ENCODE measurements at places on chromosomes 16 and 17.

GRCh38 chr16:86455116-86455515 is 55.2 kb upstream of the FOXF1 start:
- DNase-seq: no peak

- DNase-seq: no peak
Measured at GRCh38 chr16:12509121-12509520, 294.6 kb downstream of the CPPED1 start.

DNA sequence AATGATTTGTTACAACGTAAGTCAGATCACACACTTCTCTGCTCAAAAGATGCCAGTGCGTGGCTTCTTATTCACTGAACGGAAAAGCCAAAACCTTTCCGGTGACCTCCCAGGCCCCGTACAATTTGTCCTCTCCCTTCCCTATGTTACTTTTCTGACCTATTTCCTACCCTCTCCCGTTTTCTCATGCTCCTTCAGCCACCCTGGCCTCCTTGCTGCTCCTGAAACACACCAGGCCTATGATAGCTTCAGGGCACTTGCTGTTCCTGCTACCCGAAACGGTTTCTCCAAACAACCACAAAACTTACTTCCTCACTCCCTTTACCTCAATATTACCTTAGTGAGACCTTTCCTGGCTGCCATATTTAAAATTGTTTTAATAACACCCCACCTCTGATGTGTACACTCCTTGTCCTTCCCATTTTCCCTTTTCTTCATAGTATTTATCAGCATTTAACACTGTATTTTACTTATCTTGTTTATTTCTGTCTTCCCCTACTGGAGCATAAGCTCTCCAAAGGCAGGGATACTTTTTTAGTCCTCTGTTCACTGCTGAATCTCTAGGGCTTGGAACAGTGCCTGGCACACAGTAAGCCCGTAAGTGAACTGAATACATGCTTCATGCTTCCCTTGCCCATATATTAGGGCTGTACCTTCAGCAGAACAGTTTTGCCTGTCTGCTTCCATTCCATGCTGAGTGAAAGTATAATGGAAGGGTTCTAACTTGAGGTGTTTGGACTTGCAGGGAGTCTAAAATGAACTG is 10.9 kb upstream of the ARL2BP start:
- DNase-seq: no peak

DNA sequence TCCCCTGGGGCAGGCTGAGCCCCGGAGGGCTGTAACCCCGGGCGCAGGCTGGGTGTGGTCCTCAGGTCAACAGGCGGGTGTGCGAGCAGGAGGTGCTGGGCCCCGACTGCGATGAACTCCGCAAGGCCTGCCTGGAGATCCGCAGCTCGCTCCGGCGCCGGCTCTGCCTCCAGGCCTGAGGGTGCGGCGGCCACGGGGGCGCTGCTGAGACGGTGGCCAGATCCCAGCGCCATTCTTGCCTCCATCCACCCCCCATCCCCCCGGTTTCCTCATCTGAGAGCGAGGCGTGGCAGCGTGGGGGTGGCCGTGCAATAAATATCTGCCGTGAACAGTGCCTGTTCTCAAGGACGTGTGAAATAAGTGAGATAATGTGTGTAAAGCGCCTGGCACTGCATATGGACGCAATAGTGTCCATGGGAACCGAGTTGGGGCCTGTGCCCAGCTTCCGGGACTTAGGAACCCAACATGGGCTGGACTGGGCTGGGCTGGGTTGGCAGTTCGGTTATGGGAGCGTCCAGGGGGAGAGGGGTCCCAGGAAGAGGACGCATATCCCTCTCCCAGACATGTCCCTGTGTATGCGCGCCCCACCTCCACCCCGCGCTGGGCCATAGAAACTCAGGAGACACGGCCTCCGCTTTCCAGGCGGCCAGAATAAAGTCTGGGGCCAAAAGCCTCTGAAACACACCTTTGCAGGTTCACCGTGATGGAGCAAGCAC is 15.0 kb downstream of the ZNF213 start:
- peak; percentile 41 for DNase-seq

DNA sequence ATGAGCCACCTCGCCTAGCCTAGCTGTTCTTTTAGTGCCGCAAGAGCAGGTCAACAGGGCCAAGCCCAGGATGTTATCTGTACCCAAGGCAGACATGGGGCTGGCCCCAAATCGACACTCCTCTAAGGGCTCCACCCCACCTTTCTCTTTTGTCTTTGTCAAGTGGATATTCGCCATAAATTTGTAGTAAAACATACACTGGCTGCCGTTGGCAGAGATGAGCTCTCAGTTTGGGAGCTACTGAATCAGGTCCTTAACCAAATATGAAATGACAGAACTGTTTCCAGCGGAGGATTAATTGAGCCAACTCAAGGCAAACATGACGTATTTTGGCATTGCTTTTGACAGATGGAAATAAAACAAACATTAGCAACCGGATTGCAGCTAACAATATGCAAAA is 556.9 kb upstream of the CDH5 start:
- DNase-seq: no peak

GRCh38 chr17:17416400-17417360 is 60.1 kb upstream of the MED9 start:
- DNase-seq: peak; percentile 32

Data from RCC 7860 (cell line).